Cardiac septum (tissue), 1 donor: ENCODE measurements at places on chromosomes 2 and 18.
A peak's percentile ranks its signal among the peaks of the same experiment; 100 is the strongest.

DNA sequence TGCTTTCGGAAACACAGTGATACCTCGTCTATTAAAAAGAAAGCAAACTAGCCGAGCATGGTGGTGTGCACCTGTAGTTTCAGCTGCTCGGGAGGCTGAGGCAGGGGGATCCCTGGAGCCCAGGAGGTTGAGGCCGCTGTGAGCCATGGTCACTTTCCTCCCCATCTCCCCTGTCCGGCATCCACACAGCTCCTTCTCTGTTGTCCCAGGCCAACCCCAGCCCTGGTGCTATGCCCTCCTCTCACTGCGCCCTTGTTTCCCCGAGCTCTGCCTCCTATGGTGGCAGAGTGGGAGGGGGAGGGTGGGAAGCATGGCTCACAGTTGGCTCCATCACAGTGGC is 15.4 kb downstream of the RTP5 start:
- no peak for DNase-seq

- DNase-seq, result no peak
These were observed 228.7 kb downstream of the IKZF2 start for GRCh38 chr2:212922701-212923100.

GRCh38 chr18:56139372-56139771 is 499.0 kb downstream of the TXNL1 start:
- no peak for DNase-seq

DNA sequence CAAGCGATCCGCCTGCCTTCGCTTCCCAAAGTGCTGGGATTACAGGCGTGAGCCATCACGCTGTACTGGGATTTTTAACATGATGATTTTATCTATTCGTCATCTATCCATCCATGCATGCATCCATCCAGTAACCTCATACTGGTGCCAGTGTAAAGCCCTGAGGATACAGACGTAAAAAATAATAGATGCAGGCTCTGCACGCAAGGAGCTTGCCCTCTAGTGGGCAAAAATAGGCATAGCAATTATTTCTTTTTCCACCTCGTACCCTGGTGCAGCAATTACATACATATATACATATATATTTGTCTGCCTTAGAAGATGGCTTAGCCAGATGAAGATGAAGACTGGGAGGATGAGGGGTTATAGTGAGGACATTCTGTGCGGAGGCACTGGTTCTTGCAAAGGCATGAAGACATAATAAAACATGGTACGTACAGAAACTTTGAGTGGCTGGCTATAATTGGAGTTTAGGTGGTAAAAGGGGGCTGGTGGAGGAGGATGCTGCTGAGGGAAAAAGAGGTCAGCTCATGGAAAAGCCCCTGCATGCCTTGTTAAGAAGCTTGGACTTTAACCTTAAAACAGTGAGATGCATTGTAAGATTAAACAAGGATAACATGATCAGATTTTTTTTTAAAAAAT is 19.6 kb upstream of the RPIA start:
- DNase-seq, result no peak

DNA sequence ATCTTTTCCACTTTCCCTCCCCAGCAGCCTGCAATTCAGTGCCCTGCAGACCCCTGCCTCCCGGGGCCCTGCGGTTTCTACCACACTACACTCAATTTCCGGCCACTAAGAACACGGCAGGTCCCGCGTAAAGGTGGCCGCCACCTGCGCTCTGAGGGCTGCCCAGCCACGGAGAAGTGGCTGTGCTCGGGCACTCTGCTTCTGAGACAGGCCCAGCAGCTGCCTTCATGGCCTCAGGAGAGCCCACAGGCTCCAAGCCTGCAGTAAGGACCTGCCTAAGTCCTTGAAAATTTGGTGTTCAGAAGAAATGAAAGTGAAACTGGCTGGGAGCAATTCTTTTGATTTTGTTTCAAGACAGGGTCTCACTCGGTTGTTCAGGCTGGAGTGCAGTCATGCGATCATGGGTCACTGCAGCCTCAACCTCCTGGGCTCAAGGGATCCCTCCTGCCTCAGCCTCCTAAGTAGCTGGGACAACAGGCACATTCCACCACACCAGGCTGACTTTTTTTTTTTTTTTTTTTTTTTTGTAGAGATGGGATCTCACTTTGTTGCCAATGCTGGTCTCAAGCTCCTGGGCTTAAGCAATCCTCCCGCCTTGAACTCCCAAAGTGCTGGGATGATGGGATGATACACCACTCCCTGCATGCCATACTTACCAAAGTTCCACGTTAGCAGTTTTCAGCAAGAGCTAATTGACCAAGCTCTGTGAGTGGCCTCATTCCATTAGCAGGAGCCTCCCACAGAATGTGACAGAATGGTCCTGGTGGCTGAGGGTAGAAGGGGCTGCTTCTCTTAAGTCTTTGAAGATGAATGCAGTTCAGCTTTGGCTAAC is 14.6 kb upstream of the ALPP start:
- no peak for DNase-seq

DNA sequence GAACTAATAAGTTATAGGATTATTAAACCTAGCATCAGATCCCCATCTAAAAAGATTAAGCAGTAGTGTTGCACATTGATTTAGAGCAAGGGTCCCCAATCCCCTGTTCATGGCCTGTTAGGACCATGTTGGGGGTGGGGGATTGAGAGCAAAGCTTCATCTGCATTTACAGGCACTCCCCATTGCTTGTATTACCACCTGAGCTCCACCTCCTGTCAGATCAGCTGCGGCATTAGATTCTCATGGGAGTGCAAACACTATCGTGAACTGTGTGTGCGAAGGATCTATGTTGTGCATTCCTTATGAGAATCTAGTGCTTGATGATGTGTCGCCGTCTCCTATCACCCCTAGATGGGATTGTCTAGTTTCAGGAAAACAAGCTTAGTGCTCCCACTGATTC is 18.4 kb upstream of the PSD4 start:
- DNase-seq, result no peak

- no peak for DNase-seq
These were observed 72.8 kb upstream of the LDLRAD4 start for GRCh38 chr18:13145636-13146190.

- peak; percentile 29 for DNase-seq
These were observed 206.1 kb downstream of the ZFP36L2 start for GRCh38 chr2:43020296-43020695.

DNA sequence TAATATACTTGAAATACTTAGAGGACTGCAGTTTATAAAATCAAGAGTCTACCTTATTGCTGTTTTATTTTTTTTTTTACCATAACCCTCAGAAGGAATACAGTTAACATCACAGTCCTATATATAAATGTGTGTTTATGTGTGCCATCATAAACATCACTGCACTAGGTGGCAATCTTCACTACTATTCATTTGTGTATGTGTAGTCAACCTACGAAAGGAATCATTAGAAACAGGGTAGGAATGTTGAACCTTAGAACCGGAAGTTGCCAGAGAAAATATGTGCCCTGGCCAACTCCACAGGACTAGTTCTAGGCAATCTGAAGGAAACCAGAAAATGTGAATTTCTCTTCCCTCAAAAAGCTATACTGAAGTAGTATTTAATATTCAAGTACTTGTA is 3.4 kb downstream of the GEN1 start:
- DNase-seq, result no peak

GRCh38 chr18:60096428-60096827 is 196.6 kb downstream of the PMAIP1 start:
- DNase-seq, result no peak
